ENCODE measurements at places on chromosomes 12 and 14. TPM values are rescaled to one million over a fixed set of nuclear protein-coding genes. Genes with fewer than 3 reads are reported as not detected.

DNA sequence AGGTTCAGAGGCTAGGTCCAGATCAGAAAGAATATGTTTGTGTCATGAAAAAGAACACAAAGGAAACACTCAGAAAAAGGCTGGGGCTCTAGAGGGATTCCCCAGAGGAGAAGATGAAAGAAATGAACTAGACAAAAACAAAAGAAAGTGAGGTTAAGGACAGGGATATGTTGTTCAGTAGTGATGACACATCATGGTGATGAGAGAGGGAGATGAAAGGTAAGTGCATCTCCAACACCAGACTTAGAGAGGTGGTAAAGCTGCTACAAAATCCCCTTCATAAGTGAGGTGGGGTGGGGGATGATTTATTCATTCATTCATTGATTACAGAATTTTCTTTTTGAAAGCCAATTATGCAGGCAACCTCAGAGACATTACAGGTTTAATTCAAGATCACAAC is 19.6 kb upstream of the SLC8A3 start:
- no peak for DNase-seq

GRCh38 chr12:126726481-126727217 is 1540.3 kb upstream of the TMEM132C start:
- DNase-seq, result no peak

DNA sequence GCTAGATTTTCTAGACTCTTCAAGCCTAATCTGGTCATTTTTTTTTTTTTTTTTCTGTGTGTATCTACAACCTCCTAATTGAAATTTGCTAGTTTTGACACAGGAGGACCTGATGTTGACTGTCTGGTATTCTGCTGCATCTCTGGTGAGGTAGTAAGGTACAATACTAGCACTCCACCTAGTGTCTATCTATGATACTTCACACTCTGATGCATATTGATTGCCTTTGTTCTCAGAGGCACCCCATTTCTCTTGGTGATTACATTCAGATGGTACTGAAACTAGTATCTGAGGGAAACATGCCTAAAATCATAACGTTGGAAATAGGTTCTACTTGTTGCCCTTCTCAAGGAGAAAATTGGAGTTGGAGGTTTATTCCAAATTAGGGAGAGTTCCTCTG is 930.5 kb upstream of the NOVA1 start:
- peak; percentile 31 for DNase-seq

GRCh38 chr14:36020120-36021029 is 156.1 kb downstream of the PTCSC3 start:
- DNase-seq, result no peak

DNA sequence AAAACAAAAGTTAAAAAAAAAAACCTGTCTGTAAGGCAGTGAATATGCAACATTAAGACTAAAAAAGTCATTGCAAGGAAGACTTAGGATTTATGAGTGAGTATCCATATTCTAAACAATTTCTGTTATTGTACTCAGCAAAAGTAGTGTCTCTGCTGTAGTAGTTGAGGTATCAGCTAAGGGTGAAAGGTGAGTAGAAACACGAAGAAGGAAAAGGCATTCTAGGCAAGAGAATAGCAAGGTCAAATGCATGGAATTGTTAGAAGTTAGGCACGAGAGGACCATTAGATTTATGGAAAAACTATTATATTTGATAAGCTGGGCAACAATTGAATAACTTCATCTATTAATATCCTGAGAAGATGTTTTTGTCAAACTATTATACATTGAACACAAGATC is 1.8 kb downstream of the EID3 start:
- DNase-seq, result no peak

DNA sequence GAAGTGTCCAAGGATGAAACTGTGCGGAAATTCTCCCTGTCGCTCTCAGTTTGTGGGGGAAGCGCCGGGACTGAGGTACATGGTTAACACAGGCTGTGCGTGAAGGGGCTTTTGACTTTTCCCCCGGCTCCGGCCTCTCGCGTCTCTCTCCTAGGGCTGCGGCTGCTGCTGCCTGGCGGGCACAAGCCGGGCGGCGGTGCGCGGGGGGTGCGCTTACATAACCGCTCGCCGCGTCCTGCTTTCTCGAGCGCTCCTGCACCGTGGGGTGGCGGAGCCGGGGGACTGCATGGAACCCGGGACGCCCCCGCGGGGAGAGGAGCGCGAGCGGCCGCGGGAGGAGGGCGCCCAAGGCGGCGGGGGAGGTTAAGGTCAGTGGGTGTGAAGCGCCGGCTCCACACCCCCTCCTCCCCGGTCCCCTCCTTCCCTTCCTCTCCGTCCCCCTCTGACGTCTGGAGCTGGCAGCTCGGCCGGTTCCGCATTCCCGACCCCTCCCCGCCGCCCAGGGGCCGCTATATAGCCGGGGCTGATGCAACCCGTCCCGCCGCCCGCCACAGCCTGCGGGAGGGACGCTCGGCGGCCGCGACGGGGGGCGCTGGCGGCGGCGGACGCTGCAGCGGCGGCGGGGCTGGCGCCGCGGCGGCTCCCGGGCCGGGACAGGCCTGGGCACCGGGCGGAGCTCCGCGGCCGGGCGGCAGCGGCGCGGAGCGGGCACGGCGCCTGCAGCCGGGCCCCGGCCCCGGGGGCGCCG is at the start of gene JDP2:
Gene JDP2 (plus strand): TSS at position 541 of the 748 bp plus-strand sequence. CDS start 9,899 bp downstream, outside the sequence.
- DNase-seq, result no peak

DNA sequence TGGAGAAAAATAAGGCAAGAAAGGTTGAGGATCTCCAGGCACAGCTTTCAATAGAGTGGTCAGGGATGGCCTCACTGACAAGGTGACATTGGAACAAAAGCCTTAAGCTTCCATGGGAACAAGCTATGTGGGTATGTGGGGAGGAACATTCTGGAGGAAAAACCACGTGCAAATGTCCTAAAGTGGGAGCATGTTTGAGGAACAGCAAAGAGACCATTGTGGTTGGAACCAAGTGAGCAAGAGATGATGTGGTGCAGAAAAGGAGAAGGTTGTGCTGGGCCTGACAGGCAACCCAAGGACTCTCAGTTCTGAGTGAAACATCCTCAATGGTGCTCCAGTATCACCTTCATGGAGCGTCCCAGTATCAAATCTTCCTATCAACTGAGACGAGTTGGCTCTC is 184.0 kb downstream of the CAND1 start:
- no peak for DNase-seq

DNA sequence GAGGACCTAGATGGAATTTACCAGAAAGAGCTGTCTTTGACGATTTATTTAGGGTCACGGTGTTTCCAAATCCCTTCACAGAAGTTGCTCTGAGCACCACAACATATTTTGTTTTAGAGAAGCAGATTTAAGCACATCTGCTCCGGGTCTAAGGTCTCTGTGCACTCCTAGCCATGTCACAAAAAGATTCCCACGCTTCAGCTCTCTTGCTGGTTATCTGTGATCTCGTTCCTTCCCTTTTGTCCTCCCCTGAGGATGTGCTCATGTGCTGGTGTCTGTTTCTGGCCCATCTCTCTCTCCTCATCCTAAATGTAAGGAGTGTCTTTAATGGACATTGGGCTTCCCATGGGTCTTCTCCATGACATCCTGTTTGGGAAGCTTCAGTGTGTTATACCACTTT is 53.7 kb upstream of the GNPNAT1 start:
- no peak for DNase-seq

The ADAM20 gene
- 0.47 TPM for total RNA-seq

The SHMT2 gene
- total RNA-seq, result 64.0 TPM

Data from glomerular endothelial cell (primary cell).